ENCODE measurements at places on chromosomes 4 and X. TPM values are rescaled to one million over a fixed set of nuclear protein-coding genes. Genes with fewer than 3 reads are reported as not detected.

Gene BTK
- not detected for total RNA-seq

Gene SLC4A4
- 0.85 TPM for total RNA-seq

Gene XAGE3
- not detected for total RNA-seq

Gene C1QTNF7
- 0.16 TPM for total RNA-seq

Gene ARX
- not detected for total RNA-seq

Gene BEX5
- not detected for total RNA-seq

Gene CT45A3
- total RNA-seq = not detected

Gene UGT2B15
- not detected for total RNA-seq

Gene MAGEB1
- not detected for total RNA-seq

Gene OPRPN
- total RNA-seq = not detected

Gene PTCHD1
- total RNA-seq = not detected

Gene TCEAL6
- total RNA-seq = not detected

Gene DRP2
- total RNA-seq = 3.4 TPM

Gene RXFP1
- total RNA-seq = 1.6 TPM

Gene PPBP
- total RNA-seq = not detected

Gene TXK
- 0.32 TPM for total RNA-seq

Gene OTC
- not detected for total RNA-seq

Gene SYN1
- total RNA-seq = 0.12 TPM

Gene SPARCL1
- total RNA-seq = not detected

Gene DDX53
- total RNA-seq = not detected

Gene HTN3
- total RNA-seq = not detected

Gene PNCK
- total RNA-seq = 0.65 TPM

Gene SLC25A53
- 9.6 TPM for total RNA-seq

Gene EVC2
- total RNA-seq = 14.2 TPM

Gene HSD17B13
- total RNA-seq = not detected

Gene ADRA2C
- total RNA-seq = 0.49 TPM

Gene CSAG3
- not detected for total RNA-seq

Gene SMIM10L2A
- 0.73 TPM for total RNA-seq

Gene EDA2R
- total RNA-seq = 14.4 TPM

Gene NR3C2
- 3.5 TPM for total RNA-seq

Gene BCOR
- total RNA-seq = 40.0 TPM

Gene ARAP2
- 6.7 TPM for total RNA-seq

Gene SSX2
- total RNA-seq = not detected

Gene TAF7L
- 0.16 TPM for total RNA-seq

Gene DUSP21
- not detected for total RNA-seq

Gene C4orf51
- total RNA-seq = not detected

Gene CAPN6
- total RNA-seq = 0.16 TPM

Gene TCP11X2
- 0.16 TPM for total RNA-seq

Gene BLOC1S4
- total RNA-seq = 14.9 TPM

Gene BRS3
- total RNA-seq = not detected

Gene FAM156A
- total RNA-seq = 24.3 TPM

Gene HERC6
- 35.0 TPM for total RNA-seq

Gene PROM1
- total RNA-seq = under 0.01 TPM

Gene SLC9B1
- 0.61 TPM for total RNA-seq

Gene EFNB1
- total RNA-seq = 37.9 TPM

Gene CASK
- total RNA-seq = 24.9 TPM

Gene TMEM154
- total RNA-seq = 5.2 TPM

Gene NPY2R
- total RNA-seq = not detected

Gene ARR3
- total RNA-seq = not detected

Gene FAM47A
- total RNA-seq = not detected
